CD4-positive, alpha-beta T cell treated with Interferon gamma for 1 hour (primary cell): ENCODE measurements at places on chromosomes 7 and 10.

GRCh38 chr7:96663457-96663856 is 46.2 kb downstream of the SEM1 start:
- DNase-seq, result no peak

DNA sequence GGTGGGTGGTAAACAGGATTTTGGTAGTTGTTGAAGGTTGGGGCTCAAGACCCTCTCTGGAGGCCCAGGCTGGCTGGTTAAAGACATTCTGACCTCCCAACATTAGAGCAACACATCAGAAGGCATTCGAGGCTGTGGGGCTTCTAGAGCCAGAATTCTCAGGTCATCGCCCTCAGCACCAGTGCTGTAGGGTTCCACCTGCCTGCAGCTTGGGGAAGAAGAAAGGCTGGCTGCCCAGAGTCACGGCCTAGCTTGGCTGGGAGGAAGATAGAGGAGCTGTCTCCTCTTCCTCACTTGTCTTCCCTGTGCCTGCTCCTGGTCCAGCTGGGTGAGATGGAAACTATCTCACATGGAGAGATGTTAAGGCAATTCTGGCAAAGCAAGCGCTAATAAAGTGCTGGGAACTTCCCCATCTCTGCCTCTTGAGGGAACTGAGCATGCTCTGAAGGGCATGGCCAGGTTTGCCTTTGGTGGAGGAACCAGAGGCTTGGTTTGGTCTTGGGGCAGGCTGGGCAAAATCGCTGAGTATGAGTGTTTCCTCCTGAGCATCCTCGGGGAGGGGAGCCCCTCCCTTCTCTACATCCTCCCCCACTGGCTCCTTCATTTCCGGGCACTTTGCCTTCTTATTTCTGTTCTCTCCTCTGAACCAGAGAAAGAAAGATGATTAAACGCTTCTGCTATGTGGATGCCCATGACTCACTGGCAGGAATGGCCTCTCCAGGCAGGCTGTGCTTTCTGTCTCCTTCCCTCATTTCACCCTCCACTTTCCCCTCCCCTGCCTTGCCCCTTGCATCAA is 509.0 kb upstream of the PODXL start:
- no peak for DNase-seq

- DNase-seq, result no peak
Observed at GRCh38 chr7:519484-520390, at the start of gene PDGFA. PDGFA (minus strand) TSS chr7:519846; CDS start chr7:519001, 845 bp downstream.

DNA sequence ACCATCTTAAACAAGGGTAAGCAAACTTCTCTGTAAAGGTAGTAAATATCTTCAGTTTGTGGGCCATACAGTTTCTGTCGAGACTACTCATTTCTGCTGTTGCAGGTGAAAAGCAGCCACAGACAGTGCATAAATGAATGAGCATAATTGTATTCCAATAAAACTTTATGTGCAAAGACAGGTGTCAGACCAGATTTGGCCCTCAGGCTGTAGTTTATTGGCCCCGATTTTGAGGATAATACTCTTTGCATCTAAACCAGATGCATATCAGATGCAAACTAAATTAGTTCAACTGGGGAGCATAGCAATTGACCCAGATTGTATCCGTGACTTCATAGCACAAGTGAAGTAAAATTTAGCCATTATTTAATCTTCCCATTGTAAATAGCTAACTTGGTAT is 70.0 kb downstream of the SNX10 start:
- DNase-seq, result no peak

- no peak for DNase-seq
Observed at GRCh38 chr7:43750016-43750887, 8.2 kb upstream of the BLVRA start.
